Tibial artery (tissue), 4 donors: ENCODE measurements at places on chromosomes 3 and 15.

- DNase-seq: no peak
Measured at GRCh38 chr3:13078163-13078905, 5.1 kb upstream of the IQSEC1 start.

- no peak for DNase-seq
Measured at GRCh38 chr3:11908981-11909698, 62.5 kb upstream of the TAMM41 start.

- DNase-seq: no peak
Measured at GRCh38 chr3:38655708-38656300, 6.3 kb upstream of the SCN5A start.

DNA sequence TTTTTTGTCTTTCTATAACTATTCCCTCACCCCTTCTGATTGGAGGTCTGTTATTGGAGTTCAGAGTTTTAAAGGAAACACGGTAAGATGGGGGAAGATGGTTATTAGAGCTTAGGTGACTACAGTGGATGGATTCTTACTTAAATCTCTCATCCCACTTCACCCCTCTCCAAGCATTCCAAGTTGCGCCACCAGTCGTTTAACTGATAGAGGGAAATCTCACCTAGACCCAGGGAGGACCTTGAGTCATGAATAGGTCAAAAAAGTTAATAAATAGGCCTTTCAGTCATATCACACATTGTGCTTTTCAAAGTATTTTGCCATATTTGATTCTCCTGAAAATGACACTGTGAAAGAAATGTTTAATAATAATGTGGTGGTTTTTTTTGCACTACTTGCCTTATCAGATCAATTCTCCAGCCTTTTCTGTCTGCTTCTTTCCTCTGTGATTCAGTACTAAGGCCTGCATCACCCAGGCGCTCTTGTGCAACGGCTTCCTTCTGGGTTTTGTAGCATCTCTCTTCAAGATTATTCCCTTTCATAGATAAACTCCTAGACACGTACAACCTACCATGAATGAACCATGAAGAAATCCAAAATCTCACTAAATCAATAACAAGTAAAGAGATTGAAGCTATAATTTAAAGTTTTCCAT, 100.4 kb upstream of the TGFBR2 start:
- DNase-seq: no peak

- DNase-seq: peak; percentile 52
Measured at GRCh38 chr3:13114811-13115575, 41.8 kb upstream of the IQSEC1 start.
